ENCODE measurements at places on chromosomes 16 and 17.
A peak's percentile ranks its signal among the peaks of the same experiment; 100 is the strongest.

GRCh38 chr16:64077242-64077641, 1044.6 kb downstream of the CDH11 start:
- DNase-seq: no peak

GRCh38 chr17:6019959-6020358, 50.2 kb upstream of the WSCD1 start:
- no peak for DNase-seq

GRCh38 chr17:19744922-19745757, 3.0 kb downstream of the ALDH3A1 start:
- DNase-seq: peak; percentile 62

DNA sequence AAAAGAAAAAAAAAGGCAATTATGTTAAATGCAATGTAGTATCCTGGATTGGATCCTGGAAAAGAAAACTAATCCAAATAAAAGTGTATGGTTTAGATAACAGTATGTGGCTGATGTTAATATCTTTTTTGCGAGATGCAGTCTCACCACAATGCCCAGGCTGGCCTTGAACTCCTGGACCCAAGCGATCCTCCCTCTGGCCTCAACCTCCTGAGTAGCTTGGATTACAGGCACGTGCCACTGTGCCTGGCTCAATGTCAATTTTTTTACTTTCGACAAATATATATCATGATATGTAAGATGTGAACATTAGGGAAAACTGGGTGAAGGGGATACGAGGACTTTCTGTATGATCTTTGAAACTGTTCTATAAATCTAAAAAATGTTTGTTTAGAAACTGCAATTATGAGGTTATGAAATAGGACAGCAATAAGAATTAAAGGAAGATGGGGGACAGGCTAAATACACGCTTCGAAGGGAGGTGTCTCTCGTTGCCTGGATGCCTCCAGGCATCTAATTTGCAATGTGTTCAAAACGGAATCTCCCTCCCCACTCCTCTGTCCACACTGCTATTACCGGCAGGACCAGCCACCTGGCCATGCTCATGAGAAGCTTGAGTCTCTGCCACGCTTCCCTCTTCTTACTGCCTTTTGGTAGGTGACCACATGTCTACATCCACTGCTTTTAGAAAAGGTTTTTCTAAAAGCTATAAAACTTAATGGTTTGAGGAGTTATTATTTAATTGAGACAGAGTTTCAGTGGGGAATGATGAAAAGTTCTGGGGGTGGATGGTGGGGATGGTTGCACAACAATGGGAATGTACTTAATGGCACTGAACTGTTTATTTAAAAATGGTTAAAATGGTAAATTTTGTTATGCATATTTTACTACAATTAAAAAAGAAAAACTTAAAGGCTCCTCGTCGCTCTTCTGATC, 15.2 kb downstream of the UBE2O start:
- DNase-seq: no peak

DNA sequence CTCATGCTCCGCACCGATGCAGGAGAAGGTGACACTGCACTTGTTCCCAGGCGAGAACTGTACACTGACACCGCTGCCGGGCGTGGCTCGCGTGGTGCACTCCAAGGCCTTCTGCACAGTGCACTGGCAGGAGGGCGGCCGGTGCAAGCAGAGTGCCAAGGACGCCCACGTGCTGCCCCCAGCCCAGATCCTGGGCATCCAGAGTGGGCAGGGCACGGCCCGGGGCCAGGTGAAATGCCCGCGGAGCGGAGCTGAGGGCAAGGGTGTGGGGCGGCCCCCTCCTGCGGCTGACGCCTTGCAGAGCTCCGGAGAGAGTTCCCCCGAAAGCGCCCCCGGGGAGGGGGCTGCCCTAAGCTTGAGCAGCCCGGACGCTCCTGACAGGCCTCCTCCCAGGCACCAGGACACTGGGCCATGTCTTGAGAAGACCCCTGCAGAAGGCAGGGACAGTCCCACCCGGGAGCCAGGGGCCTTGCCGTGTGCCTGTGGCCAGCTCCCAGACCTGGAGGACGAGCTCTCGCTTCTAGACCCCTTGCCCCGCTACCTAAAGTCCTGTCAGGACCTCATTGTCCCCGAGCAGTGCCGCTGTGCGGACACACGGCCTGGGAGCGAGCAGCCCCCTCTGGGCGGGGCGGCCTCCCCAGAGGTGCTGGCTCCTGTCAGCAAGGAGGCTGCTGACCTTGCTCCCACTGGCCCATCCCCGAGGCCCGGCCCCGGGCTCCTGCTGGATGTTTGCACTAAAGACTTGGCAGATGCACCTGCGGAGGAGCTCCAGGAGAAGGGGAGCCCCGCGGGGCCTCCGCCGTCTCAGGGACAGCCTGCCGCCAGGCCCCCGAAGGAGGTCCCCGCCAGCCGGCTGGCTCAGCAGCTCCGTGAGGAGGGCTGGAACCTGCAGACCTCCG, 21.9 kb upstream of the JPT2 start:
- DNase-seq: no peak

DNA sequence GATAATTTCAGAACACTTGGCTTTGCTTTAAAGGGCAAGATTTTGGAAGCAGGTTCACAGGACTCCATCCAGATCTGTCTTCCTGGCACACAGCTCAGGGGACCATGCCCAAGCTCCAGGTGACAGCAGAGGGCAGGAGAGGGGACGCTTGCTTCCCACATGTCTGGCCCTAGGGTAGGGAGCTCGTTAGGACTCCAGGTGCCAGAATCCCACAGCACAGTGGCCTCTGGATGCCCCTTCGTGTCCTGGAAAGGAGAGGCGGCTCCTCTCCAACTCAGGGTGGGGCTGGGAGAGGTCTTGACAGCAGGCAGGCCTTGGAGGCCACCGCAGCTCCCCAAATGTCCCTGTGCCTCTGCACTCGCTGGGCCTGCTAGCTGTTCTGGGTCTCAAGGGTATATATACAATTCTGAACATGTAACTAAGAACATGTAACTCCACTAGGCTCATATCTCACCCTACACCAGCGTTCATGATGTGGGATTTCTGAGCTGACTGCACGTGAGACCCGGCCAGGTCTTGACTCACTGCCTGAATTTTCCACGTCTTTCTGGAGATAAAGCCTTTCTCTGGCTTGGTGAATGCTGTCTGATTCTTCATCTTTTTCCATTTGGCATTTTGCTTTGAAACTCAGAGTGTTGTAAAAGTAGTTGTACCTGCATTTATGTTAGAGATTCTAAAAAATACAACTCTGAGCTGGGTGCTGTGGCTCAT, 52.8 kb downstream of the MARCHF10 start:
- no peak for DNase-seq

DNA sequence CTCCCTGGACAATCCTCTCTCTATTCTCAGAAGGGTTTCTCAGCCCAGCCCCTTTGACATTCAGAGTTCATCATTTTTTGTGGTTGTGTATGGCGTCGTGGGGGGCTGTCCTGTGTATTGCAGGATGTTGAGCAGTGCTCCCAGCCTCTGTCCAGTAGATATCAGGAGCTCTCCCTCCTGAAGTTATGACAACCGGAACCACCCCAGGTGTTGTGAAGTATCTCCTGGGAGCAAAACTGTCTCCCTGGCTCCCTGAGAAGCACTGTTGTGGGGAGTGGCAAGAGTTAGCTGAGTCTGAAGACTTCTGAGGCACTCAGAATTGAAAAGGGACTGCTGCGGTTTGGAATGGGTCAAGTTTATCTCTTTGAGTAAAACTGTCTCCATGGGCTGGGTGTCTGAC, 55.9 kb upstream of the MGAT5B start:
- no peak for DNase-seq

All from stimulated activated CD8-positive, alpha-beta memory T cell treated with anti-CD3 and anti-CD28 coated beads, Interleukin-12 subunit alpha, Interleukin-12 subunit beta, amount 100 ng/mL, for 1 hour (primary cell).